IMR-90 (cell line): ENCODE measurements at places on chromosomes 16 and 17. TPM values are rescaled to one million over a fixed set of nuclear protein-coding genes. Genes with fewer than 3 reads are reported as not detected.

DNA sequence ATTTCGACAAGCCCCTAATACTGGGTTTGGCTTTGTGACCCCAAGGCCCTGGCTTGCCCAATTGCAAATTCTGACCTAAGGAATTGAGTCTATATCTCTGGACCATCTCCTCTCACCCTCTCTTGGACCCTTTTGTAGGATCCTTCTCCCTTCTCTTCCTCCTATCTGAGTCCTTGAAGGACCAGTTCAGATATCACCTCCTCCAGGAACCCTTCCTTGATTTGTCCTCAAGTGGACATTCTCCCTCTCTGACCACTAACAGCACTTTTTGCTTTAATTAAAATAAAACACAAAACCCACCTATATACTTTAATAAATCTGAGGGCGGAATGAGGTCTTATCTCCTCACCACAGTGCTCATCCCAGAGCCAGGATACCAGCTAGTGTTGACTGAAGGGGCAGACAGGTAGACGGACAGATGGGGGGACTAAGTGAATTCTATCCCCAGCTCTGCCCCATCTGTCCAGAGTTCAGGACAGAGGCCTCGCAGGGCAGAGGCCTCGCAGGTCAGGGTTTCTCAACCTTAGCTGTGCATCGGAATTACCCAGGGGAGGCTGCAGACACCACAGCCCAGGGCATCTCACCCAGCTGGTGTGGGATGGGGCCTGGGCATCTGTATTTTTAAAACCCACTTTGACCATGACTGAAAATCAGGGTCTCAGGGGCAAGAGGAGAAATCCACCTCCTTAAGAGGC is 9.1 kb downstream of the PLCD3 start:
- no peak for DNase-seq
- no peaks in the 10 kb centered on the region for H3K27me3 ChIP-seq
- peaks cover 16% of the 10 kb centered on the region; the same call in 1 of the 2 replicates for H3K36me3 ChIP-seq

DNA sequence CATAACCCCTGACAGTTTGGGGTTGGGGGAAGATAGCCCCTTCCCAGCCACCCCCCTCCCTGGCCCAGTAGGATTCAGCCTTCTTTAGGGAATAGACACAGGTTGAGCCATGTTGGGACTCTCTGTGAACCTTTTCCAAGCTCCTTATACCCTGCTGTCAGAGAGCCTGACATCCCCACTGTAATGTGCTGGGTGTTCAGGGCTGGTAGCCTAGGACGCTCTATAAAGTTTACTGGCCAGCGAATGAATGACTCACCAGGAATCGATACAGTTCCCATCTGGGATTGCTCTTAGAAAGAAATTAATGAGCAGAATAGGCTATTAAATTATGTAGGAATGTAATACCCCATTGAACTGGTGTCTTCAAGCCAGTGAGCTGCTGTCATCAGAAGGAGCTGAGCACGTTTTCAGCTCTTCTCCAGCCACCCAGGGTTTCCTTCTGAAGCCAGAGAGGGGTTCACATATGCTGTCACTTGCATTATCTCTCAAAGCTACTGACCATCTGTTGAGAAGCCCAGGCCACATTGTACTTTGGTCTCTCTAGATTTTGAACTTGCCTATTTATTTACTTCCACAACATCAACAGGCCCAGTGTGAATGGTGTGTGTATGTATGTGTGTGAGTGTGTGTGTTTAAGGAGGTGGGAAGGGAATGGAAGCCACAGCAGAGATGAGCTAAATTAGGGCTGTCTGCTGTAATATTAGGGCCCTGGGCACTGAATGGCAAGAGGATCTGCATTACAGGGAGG is 64.9 kb downstream of the SPACA3 start:
- H3K36me3 ChIP-seq: no peaks in the 10 kb centered on the region
- no peak overlapping the region for H3K27ac ChIP-seq
- no peaks in the 10 kb centered on the region; the same call in 1 of the 2 replicates for H3K27me3 ChIP-seq
- no peak overlapping the region for H3K4me3 ChIP-seq
- H3K4me1 ChIP-seq: no peaks in the 10 kb centered on the region
- DNase-seq: no peak

DNA sequence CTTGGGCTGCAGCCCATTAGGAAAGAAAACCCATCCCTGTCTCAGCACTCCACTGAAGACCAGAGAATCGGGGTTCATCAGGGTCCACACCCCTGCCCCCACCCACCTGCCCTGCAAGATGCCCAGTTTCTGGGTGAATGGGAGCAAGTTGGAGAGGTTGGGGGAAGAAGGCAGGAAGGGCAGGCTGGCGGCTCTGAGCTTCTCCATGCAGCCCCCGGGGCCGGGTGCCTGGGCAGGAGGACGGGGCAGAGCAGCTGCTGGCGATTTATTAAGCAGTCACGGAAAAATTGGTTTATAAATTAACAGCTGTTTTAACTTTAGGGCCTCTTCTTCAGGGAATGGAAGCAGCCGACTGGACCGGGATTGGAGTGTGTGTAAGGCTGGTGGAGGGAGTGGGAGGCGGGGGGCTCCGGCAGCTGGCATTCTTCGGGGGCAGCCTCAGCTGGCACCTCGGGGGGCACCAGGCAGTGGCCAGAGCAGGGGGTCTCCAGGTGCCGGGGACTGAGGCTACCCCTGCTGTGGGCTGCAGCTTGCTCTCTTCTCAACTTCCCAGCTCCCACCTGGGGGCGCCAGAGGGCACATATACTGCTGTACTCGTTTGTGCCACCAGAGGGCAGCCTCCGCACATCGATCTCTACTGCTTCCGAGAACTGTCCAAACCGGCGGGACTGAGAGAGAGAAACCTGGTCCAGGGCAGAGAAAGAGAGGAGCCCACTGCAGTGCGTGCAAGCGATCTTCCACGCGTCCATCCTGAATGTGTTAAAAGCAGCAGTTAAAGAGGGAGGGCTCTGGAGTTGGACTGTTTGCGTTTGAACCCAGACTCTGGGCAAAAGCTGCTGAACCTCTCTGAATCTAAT is 5.0 kb upstream of the PPP1R1B start:
- peak; percentile 69 for DNase-seq
- H3K27ac ChIP-seq: no peak overlapping the region
- H3K4me3 ChIP-seq: no peak overlapping the region
- H3K27me3 ChIP-seq: peaks cover 51% of the 10 kb centered on the region

DNA sequence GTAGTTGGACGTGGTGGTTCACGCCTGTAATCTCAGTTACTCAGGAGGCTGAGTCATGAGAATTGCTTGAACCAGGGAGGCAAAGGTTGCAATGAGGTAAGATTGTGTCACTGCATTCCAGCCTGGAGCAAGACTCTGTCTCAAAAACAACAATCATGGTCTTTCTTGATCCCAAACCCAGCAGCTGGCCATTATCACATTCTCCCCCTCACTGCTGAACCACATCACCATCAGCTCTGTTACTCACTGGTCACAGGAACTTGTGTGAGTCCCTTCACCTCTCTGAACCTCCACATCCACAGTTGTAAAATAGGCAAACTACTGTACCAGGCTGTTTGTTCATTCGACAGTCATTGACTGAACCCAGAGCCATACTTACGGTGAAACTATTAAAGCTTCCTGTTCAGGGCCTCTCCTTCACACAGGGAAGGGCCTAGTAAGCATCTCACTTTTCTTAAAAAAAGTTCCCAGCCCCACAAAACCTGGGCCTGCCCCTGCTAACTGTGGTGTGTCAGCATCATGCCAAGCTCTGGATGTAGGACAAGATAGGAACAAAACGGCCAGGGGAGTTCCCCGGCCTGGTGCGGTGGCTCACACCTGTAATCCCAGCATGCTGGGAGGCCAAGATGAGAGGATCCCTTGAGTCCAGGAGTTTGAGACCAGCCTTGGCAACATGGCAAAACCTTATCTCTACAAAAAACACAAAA is 104.7 kb downstream of the COPRS start:
- H3K27me3 ChIP-seq: no peaks in the 10 kb centered on the region
- H3K27ac ChIP-seq: peak overlapping the region; percentile 50
- DNase-seq: peak; percentile 99
- H3K36me3 ChIP-seq: no peaks in the 10 kb centered on the region
- peaks cover 1% of the 10 kb centered on the region; the same call in 1 of the 2 replicates for H3K4me1 ChIP-seq
- H3K4me3 ChIP-seq: no peak overlapping the region

DNA sequence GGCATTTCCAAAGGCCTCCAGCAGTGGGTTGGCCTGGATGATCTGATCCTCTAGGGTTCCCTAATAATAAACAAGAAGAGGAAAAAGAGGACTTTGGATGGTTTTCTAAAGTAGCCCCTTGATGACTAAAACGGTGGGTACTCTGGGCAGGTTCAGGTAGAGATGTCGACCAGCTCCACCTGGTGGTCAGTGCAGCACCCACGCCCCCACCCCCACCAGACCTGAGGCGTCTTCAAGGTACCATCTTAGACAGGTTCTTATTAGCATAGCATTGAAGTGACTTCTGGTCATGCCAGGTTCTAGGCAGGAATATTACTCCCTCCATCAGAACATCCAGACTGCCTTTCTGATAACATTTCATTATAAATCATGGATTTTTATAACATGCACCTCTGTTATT is 15.0 kb downstream of the MYH13 start:
- H3K4me1 ChIP-seq: no peaks in the 10 kb centered on the region
- H3K27ac ChIP-seq: no peak overlapping the region
- H3K27me3 ChIP-seq: no peaks in the 10 kb centered on the region
- H3K36me3 ChIP-seq: no peaks in the 10 kb centered on the region
- no peak for DNase-seq

GRCh38 chr17:42171831-42172230 is 9.1 kb downstream of the KCNH4 start:
- H3K36me3 ChIP-seq: no peaks in the 10 kb centered on the region
- no peak for DNase-seq
- no peak overlapping the region for H3K4me3 ChIP-seq
- no peaks in the 10 kb centered on the region for H3K4me1 ChIP-seq
- H3K27ac ChIP-seq: no peak overlapping the region
- H3K27me3 ChIP-seq: peaks cover 46% of the 10 kb centered on the region

DNA sequence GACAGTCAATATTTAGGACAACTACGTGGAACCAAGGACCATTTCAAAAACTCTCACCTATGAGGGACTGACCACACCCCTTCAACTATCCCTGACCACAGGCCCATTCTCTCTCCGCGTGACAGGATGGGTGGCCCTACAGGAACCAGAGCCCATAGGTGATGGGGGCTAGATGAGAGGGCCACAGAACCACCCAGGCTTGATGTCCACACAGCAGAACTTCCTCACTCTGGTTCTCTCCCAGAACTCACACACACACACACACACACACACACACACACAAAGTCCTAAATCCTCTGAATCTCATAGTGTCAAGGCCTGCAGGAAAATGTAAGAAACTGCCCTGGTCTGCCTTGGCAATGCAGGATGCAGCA is 1.5 kb downstream of the ZNF319 start:
- H3K4me1 ChIP-seq: peaks cover 12% of the 10 kb centered on the region
- H3K27me3 ChIP-seq: no peaks in the 10 kb centered on the region
- no peak for DNase-seq

- H3K4me1 ChIP-seq: no peaks in the 10 kb centered on the region
- H3K36me3 ChIP-seq: peaks cover 2% of the 10 kb centered on the region
- no peaks in the 10 kb centered on the region for H3K27me3 ChIP-seq
- H3K27ac ChIP-seq: no peak overlapping the region
Measured at GRCh38 chr16:23104032-23104955, 45.0 kb downstream of the USP31 start.

- no peaks in the 10 kb centered on the region for H3K36me3 ChIP-seq
- H3K27ac ChIP-seq: no peak overlapping the region
- no peaks in the 10 kb centered on the region for H3K4me1 ChIP-seq
- H3K4me3 ChIP-seq: no peak overlapping the region
- DNase-seq: no peak
Measured at GRCh38 chr16:83083361-83083760, 456.6 kb downstream of the CDH13 start.

DNA sequence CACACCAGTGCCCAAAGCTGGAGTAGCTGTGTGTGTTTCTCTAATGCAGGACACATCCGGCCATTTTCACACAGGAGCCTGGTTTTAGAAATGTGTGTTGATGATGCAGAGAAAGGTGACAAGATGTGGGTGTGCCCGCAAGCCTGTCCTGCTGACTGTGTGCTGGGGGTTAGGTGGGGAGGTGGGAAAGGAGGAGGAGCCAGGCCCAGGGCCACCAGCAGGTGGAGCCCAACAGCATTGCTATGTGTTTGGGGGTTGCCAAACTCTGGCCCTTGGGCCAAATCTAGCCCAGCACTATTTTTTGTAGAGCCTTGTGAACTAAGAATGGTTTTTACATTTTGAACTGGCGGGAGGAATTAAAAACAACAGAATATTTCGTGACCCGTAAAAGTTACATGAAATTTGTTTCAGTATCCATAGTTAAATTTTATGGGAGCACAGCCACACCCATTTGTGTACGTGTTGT is 61.7 kb upstream of the LGALS9 start:
- H3K4me1 ChIP-seq: peaks cover 55% of the 10 kb centered on the region
- DNase-seq: peak; percentile 34
- H3K27ac ChIP-seq: no peak overlapping the region
- H3K4me3 ChIP-seq: no peak overlapping the region

VTN gene
- total RNA-seq: under 0.01 and 0.18 TPM in 2 replicates

SEZ6 gene
- total RNA-seq: not detected in 2 replicates
